ENCODE measurements at places on chromosomes 16 and 17.
A peak's percentile ranks its signal among the peaks of the same experiment; 100 is the strongest.

DNA sequence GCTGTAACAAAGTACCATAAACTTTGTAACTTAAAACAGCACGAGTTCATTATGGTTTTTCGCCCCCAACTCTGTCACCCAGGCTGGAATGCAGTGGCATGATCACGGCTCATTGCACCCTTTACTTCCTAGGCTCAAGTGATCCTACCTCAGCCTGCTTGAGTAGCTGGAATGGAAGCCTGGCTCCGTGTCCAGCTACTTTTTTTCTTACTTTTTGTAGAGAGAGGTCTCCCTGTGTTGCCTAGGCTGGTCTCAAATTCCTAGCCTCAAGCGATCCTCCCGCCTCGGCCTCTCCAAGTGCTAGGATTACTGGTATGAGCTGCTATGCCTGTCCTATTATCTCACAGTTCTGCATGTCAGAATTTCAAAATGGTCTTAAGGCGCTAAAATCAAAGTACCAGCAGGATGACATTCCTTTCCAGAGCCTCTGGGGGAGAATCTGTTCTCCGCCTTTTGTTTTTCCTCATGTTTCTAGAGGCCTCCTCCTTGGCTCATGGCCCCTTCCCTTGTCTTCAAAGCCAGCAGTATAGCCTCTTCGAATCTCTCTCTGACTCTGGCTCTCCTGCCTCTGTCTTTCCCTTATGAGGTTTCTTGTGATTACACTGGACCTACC lies 10.1 kb upstream of the PRM1 start:
- DNase-seq, result no peak

- no peak for DNase-seq
These were observed 10.9 kb downstream of the UBALD2 start for GRCh38 chr17:76276069-76276431.

DNA sequence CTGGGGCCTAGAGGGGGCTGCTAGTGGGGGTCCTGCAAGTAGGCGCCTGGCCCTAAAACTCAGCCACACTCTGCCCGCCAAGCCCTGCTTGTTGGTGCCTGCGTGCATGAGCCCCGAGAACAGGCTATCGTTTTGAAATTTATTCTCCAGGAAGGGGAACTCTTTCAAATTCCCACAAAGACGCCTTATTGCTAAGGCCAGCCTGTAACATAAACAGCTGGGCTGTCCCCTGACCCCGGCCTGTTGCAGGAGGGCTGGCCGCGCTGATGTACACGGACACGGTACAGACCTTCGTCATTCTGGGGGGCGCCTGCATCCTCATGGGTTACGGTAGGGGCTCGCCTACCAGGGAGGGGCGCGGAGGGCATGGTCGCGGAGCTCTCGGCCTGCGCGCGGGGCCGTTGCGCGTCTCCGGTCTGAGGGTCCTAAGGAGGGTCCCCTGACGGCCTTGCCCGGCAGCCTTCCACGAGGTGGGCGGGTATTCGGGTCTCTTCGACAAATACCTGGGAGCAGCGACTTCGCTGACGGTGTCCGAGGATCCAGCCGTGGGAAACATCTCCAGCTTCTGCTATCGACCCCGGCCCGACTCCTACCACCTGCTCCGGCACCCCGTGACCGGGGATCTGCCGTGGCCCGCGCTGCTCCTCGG lies 4.3 kb downstream of the SLC5A2 start:
- DNase-seq, result no peak

- no peak for DNase-seq
These were observed at the start of gene CRYM for GRCh38 chr16:21277927-21278706. TSS of gene CRYM (minus strand) at chr16:21278290. CDS start at chr16:21278251, 39 bp downstream.

DNA sequence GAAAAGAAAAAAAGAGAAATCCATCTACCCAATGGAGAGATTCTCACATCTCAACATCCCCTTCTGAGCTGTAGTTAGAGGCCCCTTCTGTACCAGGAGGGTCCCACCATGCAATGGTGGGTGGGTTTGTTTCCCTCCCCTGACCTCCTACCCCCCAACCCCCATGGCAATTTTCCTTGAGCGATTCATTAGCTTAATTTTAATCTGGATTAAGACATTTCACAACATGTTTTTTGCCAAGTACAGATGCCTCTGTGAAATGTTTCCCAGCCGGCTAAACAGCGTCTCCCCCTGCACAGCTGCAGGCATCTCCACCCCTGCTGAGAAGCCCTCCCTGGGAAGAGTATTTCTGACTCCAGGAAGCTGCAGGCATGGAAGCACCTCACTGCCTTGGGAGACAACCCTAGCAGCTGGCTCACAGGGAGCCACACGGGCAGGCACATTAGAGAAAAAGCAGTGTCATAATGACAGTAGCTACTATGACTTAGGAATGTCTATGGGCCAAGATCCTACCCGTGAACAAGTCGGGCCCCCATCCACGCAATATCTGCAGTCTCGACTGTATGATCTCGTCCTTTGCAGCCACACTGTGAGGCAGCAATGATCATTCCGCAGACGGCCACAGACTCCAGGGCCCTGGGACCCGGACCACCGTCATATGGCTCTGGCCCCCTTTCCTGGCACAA lies 117.3 kb downstream of the ADCY9 start:
- no peak for DNase-seq

DNA sequence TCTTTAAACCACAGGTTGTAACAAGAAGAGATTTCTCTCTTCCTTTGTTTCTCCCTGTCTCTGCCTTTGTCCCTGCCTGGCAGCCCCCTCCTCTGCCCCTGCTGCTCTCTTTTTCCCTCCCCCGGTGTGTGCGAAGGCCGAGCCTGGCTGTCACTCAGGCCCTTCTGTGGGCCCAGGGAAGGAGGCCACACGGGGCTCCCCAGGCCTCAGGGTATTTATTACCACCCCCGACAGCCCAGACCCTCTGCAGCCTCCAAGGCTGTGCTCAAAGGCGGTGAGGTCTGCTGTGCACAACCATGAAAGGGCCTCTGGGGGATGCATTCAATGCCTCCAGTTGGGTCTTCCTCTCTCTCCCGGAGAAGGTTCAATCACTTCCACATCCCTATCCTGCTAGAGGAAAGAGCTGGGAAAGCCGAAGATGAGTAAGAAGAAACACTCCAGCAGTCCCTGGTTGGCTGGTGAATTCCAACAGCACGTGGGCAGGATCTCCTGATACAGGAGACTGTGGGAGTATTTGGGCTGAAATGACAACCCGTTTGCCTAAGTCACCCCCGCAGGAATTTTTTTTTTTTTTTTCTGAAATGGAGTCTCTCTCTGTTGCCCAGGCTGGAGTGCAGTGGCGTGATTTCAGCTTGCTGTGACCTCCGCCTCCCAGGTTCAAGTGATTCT lies 34.2 kb downstream of the ZNF423 start:
- no peak for DNase-seq

- DNase-seq, result no peak
These were observed 1.0 kb upstream of the SLC38A8 start for GRCh38 chr16:84043486-84044117.

- no peak for DNase-seq
These were observed 53.8 kb downstream of the CEP112 start for GRCh38 chr17:66138120-66138519.

DNA sequence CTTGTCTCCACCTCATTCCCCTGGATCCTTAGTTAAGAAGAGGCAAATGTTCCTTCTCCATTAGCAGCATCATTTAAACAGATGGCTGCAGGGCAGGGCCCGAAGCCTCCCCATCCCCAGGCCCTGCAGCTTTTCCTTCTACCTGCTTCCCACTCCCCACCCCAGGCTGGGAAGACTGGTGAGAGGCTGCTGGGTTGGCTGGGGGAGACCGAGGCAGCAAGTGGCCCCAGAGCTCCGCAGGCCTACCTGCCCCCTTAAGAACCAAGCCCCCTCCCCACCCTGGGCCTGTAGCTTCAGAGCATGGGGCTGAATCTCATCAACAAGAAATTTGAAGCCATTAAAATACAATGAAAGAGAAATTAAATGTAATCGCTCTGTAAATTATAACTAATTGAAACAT lies 22.1 kb upstream of the RPL38 start:
- DNase-seq, result no peak

GRCh38 chr17:44502598-44503146 lies 534 bp downstream of the GPATCH8 start:
- DNase-seq, result no peak

DNA sequence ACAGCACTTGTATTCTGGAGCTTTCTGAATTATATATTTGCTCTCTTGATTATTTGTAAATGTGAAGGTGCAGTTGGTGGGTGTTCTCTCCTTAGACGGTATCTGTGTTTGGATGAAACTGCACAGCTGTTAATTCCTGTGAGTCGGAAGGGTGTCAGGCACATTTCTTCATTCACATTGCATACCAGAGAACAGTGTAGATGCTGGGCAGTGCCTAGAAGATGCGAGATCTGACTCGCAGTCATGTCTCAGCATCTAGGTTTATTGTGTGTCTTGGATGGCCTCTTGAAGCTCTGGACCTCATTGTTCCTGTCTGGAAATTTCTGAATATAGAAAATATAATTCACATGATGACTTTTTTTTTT lies 61.2 kb downstream of the CLEC16A start:
- no peak for DNase-seq

DNA sequence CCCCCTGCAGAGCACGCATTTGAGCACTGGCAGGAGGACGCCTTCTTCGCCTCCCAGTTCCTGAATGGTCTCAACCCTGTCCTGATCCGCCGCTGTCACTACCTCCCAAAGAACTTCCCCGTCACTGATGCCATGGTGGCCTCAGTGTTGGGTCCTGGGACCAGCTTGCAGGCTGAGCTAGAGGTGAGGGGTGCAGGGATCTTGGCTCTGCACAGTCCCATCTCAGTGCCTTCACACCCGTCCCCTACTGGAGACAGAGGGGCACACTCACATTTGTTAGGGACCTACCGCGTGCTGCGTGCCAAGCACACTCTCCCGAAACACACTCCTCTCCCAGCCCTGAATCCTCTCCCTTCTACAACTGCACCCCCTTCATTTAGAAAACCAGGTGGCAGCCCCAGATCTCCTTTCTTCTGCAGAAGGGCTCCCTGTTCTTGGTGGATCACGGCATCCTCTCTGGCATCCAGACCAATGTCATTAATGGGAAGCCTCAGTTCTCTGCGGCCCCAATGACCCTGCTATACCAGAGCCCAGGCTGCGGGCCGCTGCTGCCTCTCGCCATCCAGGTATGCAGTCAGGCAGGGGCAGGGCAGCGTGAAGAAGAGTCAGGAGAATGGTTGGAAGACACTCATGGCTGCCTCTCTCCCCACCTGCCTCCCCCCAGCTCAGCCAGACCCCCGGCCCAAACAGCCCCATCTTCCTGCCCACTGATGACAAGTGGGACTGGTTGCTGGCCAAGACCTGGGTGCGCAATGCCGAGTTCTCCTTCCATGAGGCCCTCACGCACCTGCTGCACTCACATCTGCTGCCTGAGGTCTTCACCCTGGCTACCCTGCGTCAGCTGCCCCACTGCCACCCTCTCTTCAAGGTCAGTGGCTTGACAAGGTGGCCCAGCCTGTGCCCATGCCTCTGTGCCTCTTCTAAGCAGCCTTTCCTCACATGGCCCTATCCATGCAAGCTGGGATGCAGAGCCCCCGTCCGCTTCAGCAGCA lies 6.3 kb downstream of the ALOX15B start:
- DNase-seq, result no peak

DNA sequence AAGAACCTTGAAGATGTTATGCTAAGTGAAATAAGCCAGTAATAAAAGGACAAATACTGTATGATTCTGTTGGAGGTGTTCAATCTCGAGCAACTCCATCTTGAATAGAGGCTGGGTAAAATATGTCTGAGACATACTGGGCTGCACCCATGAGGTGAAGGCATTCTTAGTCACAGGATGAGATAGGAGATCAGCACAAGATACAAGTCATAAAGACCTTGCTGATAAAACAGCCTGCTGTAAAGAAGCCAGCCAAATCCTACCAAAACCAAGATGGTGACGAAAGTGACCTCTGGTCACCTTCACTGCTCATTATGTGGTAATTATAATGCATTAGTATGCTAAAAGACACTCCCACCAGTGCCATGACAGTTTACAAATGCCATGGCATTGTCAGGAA lies 98.1 kb downstream of the RGS9 start:
- no peak for DNase-seq

DNA sequence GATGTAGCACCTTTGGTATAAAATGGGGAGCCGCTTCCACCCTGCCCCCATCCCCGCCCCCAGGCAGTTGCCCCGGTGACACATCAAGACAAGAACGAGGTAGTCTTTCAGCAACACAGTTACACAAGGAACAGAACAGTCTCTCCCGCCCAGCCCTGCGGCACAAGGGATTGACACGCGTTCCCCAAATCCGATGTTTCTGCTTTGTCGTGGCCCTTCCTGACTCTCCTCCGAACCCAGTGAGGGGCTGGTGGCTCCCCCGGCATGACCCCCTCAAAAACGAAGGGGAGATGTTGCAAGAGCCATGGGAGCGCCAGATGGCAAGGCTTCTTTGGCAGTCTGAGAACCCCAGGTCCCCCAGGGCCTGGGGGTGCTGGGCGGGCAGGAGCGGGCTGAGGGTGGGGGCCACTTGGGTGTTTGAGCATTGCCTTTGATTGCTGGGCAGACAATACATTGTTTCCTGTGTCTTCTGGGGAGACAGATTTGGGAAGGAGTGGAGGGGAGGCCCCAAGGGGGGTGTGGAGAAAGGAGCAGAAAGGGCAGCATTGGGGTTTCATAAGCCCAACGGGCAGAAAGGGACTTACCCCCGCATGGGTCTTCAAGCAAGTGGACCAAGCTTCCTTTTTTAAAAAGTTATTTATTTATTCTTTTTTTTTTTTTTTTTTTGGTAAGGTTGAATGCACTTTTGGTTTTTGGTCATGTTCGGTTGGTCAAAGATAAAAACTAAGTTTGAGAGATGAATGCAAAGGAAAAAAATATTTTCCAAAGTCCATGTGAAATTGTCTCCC lies 16.6 kb downstream of the COL1A1 start:
- no peak for DNase-seq

DNA sequence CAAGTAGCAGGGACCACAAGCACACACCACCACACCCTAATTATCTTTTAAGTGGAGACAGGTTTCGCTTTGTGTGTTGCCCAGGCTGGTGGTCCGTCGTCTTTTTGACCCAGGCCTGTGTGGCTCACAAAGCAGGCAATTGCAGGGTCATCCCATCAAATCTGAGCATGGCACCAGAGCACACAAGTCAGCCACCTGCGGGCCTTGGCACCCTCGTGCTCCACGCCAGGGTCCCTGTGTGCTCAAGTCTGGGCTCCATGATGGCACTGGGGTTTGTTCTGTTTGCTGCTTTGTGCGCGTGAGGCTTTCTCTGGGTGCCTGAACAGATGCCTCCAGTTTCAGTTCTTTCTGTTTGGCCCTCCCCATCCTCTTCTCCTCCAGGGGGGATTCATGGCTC lies 2.4 kb upstream of the CAPN15 start:
- DNase-seq, result no peak

DNA sequence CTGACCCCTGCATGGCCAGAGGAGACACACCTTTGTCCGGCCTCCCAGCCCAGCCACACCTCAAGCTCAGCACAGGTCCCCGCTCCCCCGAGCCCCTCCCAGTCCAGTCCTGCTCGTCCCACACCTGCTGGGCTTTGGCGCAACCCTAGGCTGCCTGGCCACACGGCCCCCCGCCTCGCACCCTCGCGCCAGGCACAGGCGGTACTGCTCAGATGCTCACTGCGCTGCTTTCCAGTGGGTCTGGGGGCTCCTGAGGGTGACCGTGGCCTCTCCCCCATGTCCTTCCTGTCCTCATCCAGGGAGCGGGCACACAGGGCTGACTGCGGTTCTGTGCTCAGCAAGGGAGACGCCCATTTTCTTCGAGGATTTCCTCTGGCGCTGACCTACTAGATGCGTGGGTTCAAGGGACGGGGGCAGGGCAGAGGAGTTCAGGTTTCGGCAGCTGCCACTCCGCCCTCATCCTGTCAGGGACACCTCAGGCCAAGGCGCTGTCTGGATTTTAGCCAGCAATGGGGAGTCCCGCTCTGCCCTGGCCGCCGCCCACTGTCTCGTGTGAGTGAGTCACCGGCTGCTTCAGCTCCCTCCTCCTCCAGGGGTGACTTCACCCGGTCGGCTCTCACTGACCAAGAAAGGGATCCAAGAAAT lies 118.0 kb upstream of the ZNF469 start:
- DNase-seq, result peak; percentile 85

- DNase-seq, result no peak
These were observed 26.8 kb downstream of the GP2 start for GRCh38 chr16:20300312-20301097.

All from epithelial cell of prostate (primary cell).